ENCODE measurements at places on chromosomes 5 and 9.
A peak's percentile ranks its signal among the peaks of the same experiment; 100 is the strongest.

DNA sequence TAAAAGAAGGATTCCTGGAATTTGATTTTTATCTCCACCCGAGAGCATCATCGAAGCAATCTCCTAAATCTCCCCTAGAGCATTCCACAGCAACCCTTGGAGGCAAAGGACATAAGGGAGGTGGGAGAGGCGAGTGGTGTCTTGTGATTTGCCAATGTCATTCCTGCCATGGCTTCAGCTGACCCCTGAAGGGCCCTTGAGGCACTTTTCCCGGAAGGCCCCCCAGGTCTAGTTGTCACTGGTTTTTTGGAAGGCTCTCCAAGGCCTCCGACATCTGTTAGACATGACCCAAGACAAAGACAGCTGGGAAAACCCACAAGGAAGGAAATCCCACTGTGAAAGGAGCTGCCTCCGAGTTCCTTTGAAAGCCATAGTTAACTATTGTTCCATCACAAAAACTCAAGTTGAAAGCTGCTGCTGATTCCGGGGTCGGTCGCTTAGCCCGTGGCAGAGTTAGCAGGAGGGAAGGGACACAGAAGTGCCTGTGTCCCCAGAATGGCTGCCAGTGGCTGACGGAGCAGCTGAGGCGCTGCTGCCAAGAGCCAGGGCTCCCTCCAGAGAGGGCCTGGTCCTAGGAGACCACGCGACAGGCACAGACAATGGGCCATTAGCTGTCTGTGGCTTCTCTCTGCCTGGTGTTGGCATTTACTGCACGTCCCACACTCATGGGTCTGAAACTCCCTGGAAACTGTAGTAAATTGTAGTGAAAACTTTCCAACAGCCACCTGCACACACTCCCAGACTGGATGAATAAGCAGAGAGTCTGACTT, 24.4 kb upstream of the TRIO start:
- peaks cover 20% of the 10 kb centered on the region for H3K4me1 ChIP-seq
- no peak overlapping the region for H3K4me3 ChIP-seq
- H3K27ac ChIP-seq = no peak overlapping the region
- H3K27me3 ChIP-seq = no peaks in the 10 kb centered on the region
- no peaks in the 10 kb centered on the region for H3K36me3 ChIP-seq
- DNase-seq = no peak

DNA sequence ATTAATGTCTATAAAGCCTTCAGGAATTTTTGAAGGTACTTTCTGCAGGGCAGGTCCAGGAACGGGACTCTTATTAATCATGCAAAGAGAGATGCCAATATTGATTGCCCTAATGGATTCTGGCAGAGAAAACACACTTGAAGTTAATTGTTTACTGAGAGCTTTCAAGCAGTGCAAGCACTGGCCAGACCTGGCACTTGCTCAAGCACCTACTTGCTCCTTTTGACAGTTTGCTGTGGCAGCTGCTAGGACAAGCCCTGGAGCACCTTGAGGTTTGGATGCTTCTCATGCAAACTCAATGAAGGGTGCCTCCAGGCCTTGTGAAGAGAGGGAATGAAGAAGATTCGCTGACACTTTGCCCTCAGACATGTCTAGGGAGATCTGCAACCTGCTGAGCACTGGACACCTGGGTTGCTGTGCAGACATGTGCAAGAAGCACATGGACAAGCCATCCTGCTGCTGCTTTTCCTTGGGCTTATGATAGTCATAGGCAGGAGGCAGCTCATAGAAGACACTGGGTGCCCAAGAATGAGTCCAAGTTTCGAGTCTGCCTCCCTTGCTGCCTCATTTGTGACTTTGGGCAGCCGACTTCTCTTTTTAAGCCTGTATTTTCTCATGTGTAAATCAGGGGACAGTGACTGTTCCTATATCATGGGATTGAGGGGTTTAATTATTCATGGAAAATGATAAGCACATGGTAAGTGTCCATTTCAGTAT, 88.8 kb upstream of the EQTN start:
- H3K4me3 ChIP-seq = no peak overlapping the region
- peak overlapping the region; percentile 40 for H3K27ac ChIP-seq
- H3K4me1 ChIP-seq = peaks cover 71% of the 10 kb centered on the region
- no peak for DNase-seq
- H3K36me3 ChIP-seq = no peaks in the 10 kb centered on the region

DNA sequence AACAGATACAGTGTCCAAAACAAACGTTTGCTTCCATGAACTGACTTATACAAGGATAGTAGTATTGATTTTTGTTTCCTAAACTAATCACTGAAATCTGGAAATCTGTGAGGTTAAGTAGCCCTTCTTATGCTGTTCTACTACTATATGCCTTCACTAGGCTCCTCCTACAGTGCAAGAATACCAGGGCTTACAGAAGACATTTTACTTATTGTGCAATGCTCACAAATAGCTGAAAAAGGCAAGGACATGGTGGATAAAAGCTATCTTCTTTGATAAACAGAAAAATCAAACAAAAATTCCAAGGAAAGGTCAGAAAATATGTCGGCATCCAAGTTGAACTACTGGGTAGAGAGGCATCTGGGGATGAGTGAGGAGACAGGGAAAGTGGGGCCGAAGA, 61.9 kb downstream of the OXCT1 start:
- H3K4me3 ChIP-seq = no peak overlapping the region
- peaks cover 9% of the 10 kb centered on the region for H3K36me3 ChIP-seq
- no peak overlapping the region for H3K27ac ChIP-seq
- no peak for DNase-seq
- H3K4me1 ChIP-seq = peaks cover 34% of the 10 kb centered on the region

DNA sequence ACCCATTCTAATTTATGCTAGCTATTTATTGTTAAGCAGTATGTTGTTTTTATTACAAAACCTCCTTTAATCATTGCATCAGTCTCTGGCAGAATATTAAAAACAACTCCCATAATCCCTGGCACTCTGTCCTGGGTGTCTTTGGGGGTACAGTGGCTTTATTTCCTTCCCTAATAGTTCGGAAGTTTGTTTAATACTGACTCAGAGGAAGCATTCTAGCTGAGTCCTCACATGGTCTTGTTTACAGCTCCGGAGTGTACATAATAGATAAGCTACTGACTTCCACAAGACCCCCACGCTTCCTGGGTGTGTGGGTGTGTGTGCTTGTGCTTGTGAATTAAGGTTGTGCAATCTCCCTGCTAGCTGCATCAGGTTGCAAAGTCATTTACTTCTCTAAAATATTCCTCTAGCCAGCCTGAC, 149.8 kb upstream of the CDKN2B start:
- H3K36me3 ChIP-seq = no peaks in the 10 kb centered on the region
- no peak overlapping the region for H3K4me3 ChIP-seq
- H3K4me1 ChIP-seq = peaks cover 55% of the 10 kb centered on the region
- no peaks in the 10 kb centered on the region for H3K27me3 ChIP-seq

- H3K27me3 ChIP-seq = peaks cover 15% of the 10 kb centered on the region
- H3K36me3 ChIP-seq = no peaks in the 10 kb centered on the region
- DNase-seq = no peak
- peaks cover 6% of the 10 kb centered on the region for H3K4me1 ChIP-seq
- no peak overlapping the region for H3K27ac ChIP-seq
These were observed 621.0 kb downstream of the ACTL7B start for GRCh38 chr9:108234811-108235210.

DNA sequence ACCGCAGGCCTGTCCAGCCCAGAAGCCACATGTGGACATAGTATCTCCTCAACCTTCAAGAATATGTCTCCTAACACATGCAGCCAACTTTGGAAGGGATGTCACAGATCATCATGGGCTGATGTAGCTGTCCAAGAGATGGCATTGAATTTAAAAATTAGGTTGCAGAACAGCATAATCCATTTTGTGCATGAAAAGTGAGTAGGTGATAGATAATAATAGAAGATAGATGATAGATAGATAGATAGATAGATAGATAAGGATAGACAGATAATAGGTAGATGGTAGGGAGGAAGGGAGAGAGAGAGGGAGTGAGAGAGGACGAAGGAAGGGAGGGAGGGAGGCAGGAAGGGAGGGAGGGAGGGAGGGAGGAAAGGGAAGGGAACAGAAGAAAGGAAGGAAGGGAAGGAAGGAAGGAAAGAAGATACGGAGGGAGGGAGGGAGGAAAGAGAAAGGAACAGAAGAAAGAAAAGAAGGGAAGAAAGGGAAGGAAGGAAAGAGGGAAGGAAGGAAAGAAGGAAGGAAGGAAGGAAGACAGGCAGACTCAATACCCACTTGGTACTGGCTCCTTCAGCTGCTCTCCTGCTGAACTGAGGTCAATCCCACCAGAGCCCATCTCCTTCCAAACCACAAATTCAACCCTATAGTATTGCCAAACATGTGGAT, 28.9 kb upstream of the ERGIC1 start:
- no peak overlapping the region for H3K27ac ChIP-seq
- peaks cover 2% of the 10 kb centered on the region for H3K36me3 ChIP-seq
- H3K27me3 ChIP-seq = no peaks in the 10 kb centered on the region

GRCh38 chr5:150589862-150590601, 50.4 kb upstream of the SYNPO start:
- peaks cover 58% of the 10 kb centered on the region for H3K4me1 ChIP-seq
- H3K27ac ChIP-seq = peak overlapping the region; percentile 93
- H3K4me3 ChIP-seq = no peak overlapping the region
- H3K36me3 ChIP-seq = no peaks in the 10 kb centered on the region
- peak; percentile 62 for DNase-seq
- H3K27me3 ChIP-seq = no peaks in the 10 kb centered on the region

GRCh38 chr5:135030956-135031812, 2.8 kb downstream of the PITX1 start:
- peak overlapping the region; percentile 94 for H3K27ac ChIP-seq
- H3K36me3 ChIP-seq = peaks cover 4% of the 10 kb centered on the region
- H3K4me3 ChIP-seq = peak overlapping the region; percentile 85
- H3K27me3 ChIP-seq = peaks cover 83% of the 10 kb centered on the region

DNA sequence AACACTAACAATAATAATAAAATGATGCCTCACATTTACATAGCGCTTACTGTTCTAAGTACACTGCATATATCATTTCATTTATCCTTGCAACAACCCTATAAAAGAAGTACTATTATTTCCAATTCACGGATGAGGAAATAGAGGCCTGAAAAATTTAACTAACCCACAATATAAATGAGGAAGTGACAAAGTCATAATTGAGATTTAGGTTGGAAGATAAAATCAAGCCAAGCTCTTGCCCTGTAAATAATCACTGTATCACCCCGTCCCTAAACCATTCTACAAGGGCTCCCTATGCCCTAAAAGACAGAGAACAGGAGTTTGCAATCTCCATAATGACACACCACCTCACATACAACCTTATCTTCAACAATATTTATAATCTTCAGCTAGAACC, 49.6 kb downstream of the STRBP start:
- H3K4me3 ChIP-seq = no peak overlapping the region
- no peak for DNase-seq
- H3K36me3 ChIP-seq = no peaks in the 10 kb centered on the region
- H3K27me3 ChIP-seq = no peaks in the 10 kb centered on the region
- peaks cover 52% of the 10 kb centered on the region for H3K4me1 ChIP-seq
- H3K27ac ChIP-seq = peak overlapping the region; percentile 13

DNA sequence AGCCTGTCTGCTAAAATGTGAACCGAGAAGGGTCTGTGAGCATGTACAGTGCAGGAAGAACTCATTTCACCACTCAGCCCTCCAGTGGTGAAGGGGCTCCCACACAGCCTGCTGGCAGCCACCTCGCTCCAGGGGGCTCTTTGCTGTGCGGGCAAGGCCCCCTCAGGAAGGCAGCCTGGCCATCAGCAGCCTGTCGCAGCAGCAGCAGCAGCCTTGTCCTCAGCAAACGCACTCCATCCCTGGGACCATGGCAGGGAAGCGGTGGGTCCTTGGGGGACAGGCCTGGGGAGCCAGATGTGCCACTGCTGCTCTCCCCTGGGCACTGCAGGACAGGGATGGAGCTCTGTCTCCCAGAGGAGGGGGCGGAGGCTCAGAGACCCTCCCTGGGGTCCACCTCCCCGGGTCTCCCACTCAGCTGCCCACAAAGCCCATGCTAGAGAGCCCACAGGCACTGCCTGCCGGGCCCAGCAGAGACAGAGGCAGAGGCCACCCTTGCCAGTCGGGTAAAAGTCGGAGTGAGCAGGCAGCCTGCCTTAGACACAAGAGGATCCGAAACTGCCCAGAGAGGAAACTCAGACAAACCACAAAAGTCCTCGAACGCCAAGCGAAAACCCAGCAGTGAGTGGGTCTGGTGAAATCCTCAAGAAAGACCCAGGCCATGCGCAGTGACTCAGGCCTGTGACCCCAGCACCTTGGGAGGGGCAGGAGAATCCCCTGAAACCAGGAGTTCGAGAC, 8.0 kb downstream of the BRD3 start:
- peaks cover 47% of the 10 kb centered on the region for H3K4me1 ChIP-seq
- DNase-seq = peak; percentile 35
- peak overlapping the region; percentile 25 for H3K27ac ChIP-seq

GRCh38 chr5:131270809-131271208, 7.0 kb downstream of the CDC42SE2 start:
- no peak overlapping the region for H3K27ac ChIP-seq
- no peak for DNase-seq
- peaks cover 17% of the 10 kb centered on the region for H3K4me1 ChIP-seq
- no peaks in the 10 kb centered on the region for H3K36me3 ChIP-seq
- no peaks in the 10 kb centered on the region for H3K27me3 ChIP-seq

DNA sequence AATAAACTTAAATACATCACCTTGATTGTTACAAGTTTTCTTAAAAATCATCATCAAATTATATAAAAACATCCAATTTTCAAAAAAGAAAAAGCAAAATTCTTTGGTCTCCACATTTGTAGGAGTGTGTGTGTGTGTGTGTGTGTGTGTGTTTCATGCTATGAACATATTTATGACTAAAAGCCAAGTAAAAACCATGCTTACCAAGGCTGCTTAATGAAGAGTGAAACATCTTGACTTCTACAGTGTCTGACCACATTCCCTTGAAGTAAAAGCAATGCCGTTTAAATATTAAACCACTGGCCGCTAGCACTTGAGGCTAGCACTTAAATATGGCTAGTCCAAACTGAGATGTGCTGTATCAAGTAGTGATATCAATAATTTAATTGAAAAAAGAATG, 549.1 kb upstream of the CCNG1 start:
- H3K27ac ChIP-seq = no peak overlapping the region
- H3K27me3 ChIP-seq = no peaks in the 10 kb centered on the region
- no peak overlapping the region for H3K4me3 ChIP-seq
- DNase-seq = no peak

GRCh38 chr5:1324719-1325190, 20.1 kb downstream of the CLPTM1L start:
- DNase-seq = no peak
- peaks cover 54% of the 10 kb centered on the region for H3K36me3 ChIP-seq
- no peak overlapping the region for H3K4me3 ChIP-seq
- no peak overlapping the region for H3K27ac ChIP-seq
- no peaks in the 10 kb centered on the region for H3K4me1 ChIP-seq
- H3K27me3 ChIP-seq = no peaks in the 10 kb centered on the region

DNA sequence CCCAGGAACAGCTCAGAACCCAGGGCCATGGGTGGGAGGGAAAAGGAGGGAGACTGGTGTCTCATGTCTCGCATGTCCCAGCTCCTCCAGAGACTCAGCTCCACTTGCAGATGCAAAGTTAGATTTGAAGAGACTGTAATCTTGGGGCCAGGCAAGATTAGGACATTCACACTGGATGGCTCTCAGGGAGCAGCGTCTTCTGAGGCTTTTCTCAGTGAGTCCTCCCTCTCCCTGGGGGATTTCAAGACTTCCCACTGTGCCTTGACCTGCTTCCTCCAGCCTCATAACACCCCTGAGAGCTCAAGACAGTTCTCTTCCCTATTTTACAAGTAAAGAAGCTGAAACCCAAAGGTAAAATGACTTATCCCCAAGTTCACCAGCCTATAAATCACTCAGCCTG, 10.5 kb upstream of the TCOF1 start:
- H3K4me3 ChIP-seq = no peak overlapping the region
- peaks cover 11% of the 10 kb centered on the region for H3K4me1 ChIP-seq
- H3K27ac ChIP-seq = no peak overlapping the region

GRCh38 chr5:175741556-175741955, 83.7 kb downstream of the HRH2 start:
- H3K27ac ChIP-seq = no peak overlapping the region
- no peak for DNase-seq
- H3K4me1 ChIP-seq = no peaks in the 10 kb centered on the region
- no peak overlapping the region for H3K4me3 ChIP-seq
- H3K36me3 ChIP-seq = no peaks in the 10 kb centered on the region

Measured in mesothelial cell of epicardium (in vitro differentiated cells).